ENCODE measurements at places on chromosomes 6 and 20. TPM values are rescaled to one million over a fixed set of nuclear protein-coding genes. Genes with fewer than 3 reads are reported as not detected.
A peak's percentile ranks its signal among the peaks of the same experiment; 100 is the strongest.

DNA sequence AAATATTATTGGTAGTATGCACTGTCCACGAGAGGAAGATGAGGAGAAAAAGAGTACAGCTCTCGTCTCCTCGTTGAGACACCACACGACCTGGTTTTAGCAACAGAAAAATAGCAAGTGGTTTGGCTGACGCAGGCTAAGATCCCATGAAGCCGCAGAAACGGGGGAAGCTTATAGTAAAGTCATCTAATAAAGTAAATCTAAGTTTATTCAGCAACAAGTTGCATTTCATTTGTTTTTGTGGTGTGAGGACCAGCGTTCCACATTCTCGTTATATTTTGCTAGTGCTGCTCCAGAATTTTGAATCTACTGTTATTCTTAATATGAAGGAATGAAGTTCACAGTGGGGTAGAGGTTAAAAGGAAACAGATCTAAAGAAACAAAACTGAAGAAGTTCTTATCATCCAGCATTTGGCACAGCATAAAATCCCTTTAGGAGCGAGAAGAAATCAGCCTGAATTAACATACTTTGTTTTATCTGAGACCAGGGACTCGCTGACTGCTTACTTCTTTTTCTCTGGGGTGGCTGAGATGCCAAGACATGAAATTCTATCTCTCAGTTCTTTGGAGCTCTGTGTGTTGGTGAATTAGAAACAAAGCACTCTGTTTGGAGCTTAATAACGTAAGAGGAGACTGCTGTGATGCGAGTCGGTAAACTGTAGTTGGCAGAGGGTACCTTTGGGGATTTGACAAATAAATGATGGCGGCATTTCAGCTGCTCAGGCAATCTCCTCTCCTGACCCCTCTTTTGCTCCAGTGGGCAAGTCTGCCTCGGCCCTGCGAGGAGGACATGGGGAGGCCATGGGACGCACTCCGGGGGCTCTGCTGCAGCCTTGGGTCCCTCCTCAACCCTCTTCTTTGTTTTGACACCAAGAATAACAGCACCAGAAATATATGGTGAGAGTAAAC is 24.9 kb upstream of the IRF4 start:
- DNase-seq, result no peak

DNA sequence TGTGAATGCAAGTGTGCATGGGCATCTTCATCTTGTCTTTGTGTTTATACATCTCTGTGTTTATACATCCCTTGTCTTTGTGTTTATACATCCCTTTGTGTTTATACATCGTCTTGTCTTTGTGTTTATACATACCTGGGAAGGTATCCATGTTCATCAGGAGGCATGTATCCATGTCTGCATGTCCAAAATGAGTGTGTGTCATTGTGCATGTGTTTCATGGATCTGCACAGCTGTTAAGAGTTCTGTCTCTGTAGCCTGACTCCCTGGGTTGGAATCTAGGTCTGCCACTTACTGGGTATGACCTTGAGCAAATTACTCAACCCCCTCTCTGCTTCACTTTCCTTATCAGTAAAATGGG is 50.1 kb upstream of the SIRPA start:
- no peak for DNase-seq

- peak; percentile 87 for DNase-seq
Observed at GRCh38 chr6:152380993-152381898, 255.9 kb downstream of the SYNE1 start.

Gene KCNQ2
- total RNA-seq, result not detected

- DNase-seq, result no peak
Observed at GRCh38 chr6:105949869-105950268, 136.3 kb upstream of the PRDM1 start.

- no peak for DNase-seq
Observed at GRCh38 chr6:114195027-114195365, 147.8 kb downstream of the HS3ST5 start.

DNA sequence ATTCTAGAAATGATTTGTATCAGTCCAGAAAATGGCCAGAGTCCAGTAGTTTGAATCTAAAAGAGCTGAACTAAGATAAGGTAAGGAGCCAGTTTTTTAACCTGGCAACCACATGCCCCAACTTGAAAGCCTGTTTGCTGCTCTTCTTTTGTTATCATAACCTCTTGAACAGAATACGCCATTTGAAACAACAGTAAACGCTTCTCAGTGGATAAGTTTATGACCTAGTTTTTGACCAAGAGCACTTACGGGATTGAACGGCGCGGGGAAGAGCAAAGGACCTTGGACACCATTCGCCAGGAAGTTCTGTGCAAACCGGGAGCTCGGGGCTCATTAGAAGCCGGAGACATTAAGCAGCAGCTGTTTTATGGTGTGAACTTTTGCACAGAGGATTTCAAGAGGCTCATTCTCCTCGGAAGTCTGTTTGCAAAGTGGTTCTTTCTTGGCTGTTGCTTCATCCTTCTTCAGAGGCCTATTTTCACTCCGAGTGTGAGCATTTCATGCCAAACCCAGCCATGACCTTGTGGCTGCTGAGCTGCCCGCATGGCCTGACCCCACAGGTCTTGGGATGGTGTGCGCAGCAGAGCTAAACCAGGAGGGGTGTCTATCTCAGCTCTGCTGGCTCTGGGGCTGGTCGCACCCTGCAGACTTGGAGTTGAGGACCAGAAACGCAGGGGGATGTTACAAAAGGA is 215.1 kb downstream of the SOX4 start:
- DNase-seq, result no peak

- no peak for DNase-seq
Observed at GRCh38 chr20:63597651-63598478, 23.8 kb upstream of the HELZ2 start.

Gene MEI4
- not detected for total RNA-seq

Gene FOXC1
- total RNA-seq, result 35.8 TPM

DNA sequence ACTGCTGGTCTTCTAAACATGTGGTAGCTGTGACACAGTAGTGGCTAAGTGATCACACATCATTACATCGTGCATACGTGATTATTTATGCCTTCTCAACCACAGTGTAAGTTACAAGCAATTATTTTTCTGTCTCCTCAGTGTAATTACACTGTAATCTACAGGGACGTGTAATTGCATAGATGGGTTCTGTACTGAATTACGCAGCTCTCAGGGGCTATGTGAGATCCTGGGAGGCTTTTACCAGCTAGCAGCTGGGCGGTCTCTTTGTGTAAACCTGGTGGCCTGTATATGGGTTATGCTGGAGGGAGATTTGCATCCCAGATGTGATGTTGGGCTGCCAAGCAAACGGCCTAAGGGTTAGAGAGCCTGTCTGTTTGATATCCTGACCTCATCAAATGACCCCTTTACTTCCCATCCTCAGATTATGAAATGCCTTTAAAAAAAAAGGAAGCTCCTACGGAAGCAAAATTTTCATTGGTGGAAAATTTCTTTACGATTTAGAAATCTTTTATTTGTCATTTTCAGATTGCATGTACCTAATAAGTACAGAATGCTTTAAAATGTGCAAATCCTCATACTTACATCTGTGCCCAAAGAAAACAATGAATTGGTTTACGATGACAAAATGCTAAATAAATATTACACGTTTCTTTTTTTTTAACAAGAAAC is 402.8 kb upstream of the JAG1 start:
- DNase-seq, result no peak

Gene NRSN1
- not detected for total RNA-seq

Gene BTNL2
- total RNA-seq, result not detected

DNA sequence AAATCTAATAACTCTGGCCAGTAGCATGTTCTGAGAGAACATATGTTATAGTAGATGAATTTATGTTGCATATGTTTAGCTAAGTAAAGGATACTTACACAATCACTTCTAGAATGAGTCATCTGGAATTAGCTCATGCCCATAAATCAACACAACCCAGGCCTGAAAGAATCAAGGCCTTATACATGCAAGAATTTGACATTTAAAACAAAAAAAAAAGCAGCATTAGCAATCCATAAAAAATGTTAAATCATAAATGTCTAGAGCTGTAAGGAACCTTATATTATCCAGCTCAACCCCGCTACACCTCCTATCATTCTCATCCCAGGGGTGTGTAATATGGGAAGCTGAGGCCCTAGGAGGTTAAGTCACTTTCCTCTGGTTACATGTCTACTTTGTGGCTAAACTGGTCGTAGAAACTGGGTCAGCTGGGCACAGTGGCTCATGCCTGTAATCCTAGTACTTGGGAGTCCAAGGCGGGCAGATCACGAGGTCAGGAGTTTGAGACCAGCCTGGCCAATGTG is 105.2 kb upstream of the CARMIL1 start:
- DNase-seq, result no peak

GRCh38 chr20:50469176-50469723 is 40.9 kb upstream of the PTPN1 start:
- no peak for DNase-seq

Gene NR2E1
- not detected for total RNA-seq

- DNase-seq, result no peak
Observed at GRCh38 chr6:113385020-113385431, 472.1 kb upstream of the MARCKS start.

GRCh38 chr6:87682310-87682709 is 19.7 kb downstream of the AKIRIN2 start:
- DNase-seq, result no peak

- DNase-seq, result no peak
Observed at GRCh38 chr20:34045294-34045693, 51.6 kb downstream of the RALY start.

Gene VWA7
- total RNA-seq, result 1.3 TPM

Data from suprapubic skin (tissue), 4 donors.